Stimulated activated CD8-positive, alpha-beta memory T cell treated with anti-CD3 and anti-CD28 coated beads, Interleukin-2, amount 100 ng/mL, for 1 hour (primary cell): ENCODE measurements at places on chromosomes 5 and 9.

DNA sequence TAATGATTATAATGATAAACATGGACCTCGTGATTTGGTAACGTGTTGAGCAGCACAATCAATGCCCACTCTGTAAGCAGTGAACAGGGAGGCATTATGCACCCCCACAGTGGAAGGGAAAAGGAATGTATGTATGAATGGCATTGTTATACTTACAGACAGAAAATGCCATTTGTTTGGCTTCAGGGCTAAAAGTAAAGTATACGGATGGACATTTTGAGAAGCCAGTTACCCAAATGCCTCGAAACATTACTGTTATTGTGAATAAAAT is 260.2 kb upstream of the PPP1R2B start:
- DNase-seq: no peak

- no peak for DNase-seq
Observed at GRCh38 chr9:82600536-82601292, 462.2 kb downstream of the RASEF start.

GRCh38 chr5:154095904-154096303 is 57.1 kb downstream of the MFAP3 start:
- no peak for DNase-seq

DNA sequence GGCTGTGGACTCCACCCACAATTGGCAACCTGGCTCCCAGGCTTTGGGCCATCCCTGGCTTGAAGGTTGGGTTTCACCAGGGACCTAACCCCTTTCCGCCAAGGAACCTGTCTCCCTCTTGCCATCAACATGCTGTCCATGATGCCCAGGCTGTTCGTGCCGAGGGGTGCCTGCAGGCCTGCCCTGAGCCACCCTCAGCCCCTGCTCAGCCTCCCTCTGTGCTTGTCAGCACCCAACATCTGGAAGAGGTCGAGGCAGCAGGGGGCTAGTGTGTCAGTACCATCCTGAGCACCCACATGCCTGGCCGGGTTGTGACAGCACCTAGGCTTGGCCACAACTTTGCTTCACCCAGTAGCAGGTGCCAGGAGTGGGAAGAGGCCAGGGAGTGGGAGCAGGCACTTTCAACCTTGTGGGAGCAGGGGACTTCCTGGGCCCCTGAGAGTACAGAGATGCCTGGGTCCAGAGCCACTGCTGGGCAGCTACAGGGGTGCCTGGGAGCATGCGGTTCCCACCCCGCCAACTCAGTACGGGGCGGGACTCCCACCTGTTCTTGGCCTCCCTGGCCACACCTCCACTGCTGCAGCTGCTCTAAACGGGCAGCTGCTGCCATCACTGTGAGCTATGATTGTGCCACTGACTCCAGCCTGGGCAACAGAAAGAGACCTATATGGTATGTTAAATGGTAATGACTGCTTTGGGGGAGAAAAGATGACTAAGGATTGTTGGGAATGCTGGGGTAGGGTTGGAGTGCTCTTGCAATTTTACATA is 6.3 kb downstream of the PDCD1LG2 start:
- no peak for DNase-seq

GRCh38 chr5:38376404-38376803 is 118.0 kb downstream of the EGFLAM start:
- DNase-seq: no peak

DNA sequence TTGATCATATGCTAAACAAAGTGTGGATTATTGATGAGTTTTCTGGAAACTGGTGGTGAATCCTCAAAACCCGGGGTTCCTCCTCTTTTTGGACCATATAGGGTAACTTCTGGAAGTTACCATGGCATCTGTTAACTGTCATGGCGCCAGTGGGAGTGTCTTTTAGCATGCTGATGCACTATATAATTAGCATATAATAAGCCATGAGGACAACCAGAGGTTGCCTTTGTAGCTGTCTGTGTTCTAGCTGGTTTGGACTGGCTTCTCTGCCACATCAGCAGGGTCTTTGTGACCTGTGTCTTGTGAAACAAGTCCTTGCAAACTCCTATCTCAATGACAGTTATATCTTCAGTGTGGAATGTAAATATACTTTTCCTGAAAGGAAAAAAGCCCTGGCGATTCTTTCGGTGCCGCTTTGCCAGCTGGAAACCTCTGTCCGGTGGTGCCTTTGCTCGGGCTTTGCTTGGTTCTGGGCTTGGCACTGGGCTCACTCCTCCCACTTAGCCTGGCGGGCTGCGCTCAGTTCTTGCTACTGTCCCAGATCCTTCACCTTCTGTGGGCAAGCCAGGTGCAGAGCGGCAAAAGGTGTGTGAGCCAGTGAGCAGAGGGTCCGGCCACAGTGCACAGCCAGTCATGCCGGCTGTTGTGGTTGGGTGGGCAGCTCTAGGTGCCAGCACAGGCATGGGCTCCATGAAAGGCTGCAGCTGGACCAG is 20.4 kb downstream of the NXNL2 start:
- DNase-seq: no peak

GRCh38 chr9:126690431-126691051 is 76.8 kb downstream of the LMX1B start:
- DNase-seq: peak; percentile 31

- no peak for DNase-seq
Observed at GRCh38 chr5:159362220-159362619, 31.9 kb upstream of the IL12B start.

DNA sequence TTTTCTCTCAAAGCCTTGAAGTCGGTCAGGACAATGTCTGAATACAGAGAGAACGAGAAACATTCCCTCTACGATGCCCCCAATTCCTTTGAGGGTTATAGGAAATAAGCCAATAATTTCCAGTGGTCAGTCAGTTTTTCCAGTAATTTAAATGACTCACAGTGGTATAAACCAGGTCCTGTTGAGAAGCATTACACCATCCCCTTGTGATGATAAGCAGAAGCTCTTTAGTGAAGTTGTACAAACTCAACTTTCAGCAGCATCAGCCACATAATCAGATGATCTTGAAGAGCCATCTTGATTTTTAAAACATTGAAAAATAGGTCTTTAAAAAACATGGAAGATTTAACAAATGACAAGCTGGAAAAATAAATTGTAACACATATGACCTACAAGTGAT is 173.9 kb upstream of the ZNF462 start:
- DNase-seq: no peak

- no peak for DNase-seq
Observed at GRCh38 chr5:138952962-138953361, 77.8 kb upstream of the LRRTM2 start.

DNA sequence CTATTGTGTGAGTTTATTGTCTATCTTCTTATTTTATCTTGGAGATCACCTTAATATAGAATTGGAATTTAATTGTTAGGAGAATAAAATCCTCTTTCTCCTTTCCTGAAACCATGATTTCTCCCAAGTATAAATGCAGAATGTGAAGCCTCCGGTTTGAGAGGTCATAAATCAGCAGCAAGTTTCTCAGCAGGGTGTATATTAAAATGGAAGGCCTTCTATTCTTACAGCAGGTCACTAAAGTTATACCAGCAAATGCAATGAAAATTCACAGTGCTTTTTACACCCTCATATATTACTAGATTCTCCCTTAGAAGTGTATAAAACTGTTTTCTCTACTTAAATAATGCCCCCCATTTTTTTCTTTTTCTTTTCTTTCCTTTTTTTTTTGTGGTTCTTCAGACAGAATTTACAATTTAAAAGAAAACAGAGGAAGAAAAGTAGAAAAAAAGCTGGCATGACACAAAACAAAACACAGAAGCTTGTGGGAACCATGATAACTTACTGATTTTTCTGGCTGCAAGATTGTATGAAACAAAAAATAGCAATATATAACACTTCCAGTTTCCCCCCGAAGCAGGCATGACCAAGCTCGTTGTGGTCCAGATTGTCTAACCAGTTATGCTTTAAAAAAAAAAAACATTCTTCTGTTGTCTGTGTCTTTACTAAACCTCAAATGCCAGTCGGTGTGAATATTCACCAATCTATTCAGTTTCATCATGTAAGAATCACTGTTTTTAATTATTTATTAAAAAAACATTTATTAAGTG is 211.2 kb downstream of the RAB3C start:
- no peak for DNase-seq

- no peak for DNase-seq
Observed at GRCh38 chr5:7208938-7209337, 187.0 kb upstream of the ADCY2 start.

- DNase-seq: no peak
Observed at GRCh38 chr9:8514760-8515159, 715.2 kb upstream of the DMAC1 start.

DNA sequence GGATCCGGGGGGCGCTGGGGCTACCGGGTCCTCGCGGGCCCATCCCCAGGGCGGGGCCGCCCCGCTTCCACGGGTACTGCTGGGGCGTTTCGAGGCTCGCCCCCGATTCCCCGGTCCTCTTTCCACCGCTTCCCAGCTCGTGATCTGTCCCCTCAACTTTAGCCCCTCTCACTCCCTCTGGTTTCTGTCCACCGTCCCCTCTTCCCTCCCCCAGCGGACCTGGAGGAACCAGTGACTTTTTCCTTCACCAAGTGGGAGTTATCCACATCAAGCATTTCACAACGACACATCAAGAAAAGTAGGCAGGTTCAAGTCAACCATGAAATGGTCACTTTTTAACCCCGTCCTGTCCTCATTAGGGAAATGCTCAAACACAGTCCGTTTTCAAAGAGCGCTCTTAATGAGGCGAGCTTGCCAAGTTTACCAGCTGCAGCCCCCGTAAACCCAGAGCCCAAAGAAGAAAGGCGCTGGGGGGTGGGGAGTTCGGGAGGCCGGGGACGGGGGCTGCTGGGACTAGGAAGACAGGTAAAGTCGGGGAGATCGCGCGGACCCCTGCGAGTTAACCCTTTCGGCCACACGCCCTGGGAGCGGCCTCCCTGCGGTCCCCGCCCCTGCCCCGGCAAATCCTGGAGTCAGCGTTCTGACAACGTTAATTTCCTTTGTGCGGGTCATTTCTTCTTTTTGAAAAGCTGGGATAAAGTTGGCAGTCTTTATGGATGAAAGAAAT is 2.1 kb upstream of the NFIB start:
- no peak for DNase-seq

- no peak for DNase-seq
Observed at GRCh38 chr5:110702704-110703103, 23.8 kb downstream of the TMEM232 start.

- no peak for DNase-seq
Observed at GRCh38 chr5:176175101-176175852, 62.9 kb upstream of the SIMC1 start.

GRCh38 chr9:97518166-97518908 is 16.9 kb downstream of the TMOD1 start:
- DNase-seq: no peak

DNA sequence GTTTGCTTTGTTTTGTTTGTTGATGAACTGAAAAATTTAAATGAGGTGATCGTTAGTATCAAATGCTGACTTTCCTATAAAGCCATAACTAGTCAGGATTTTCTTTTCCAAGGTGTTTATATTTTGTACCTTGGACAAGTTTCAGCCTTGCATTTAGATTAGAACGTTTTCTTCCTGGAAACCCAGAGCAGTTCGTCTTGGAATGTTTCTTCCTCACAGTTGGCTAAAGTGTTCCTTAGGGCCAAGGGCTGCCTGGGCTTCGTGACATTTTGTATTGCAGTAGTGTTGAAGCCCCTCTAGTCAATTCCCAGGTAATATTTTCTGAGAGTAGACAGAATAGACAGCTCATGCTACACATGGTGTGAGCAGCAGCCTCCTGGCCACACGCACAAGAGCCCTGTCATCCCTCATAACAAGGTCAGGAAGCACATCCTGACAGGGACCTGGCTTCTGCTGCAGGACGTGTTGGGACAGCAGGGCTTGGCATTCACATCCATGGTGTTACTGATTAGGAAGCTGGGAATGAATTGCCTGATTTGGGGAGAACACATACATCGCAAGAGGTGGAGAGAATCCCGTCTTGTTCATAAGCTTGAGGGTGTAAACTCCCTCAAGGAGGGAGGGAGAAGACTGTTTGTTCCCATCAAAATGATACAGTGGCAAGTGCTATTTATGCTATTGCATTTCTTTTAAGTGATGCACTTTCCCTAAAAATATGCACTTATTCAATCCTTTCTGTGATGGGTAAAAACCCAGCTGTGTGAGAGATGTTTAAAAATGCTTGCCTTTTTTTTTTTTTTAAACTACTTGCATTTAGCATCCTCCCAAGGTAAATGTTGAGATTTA is 31.7 kb downstream of the FUBP3 start:
- no peak for DNase-seq

DNA sequence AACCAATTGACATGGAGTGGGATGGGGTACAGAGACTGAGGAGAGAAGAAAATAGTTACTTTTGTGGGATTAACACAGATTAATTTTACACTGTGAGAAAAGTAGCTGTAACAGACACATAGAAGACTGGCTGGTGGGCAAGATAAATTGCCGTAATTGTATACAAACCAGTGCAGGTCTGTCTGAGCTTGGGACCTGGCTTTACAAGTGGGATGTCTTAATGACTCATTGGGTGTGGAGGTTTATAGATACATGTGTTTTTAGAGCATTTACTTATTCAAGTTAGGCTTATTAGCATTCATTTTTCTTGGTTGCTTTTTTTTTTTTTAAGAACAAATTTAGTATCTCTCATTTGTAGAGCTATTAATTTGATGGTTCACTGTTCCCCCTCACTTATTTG is 37.5 kb downstream of the SLC44A1 start:
- no peak for DNase-seq

DNA sequence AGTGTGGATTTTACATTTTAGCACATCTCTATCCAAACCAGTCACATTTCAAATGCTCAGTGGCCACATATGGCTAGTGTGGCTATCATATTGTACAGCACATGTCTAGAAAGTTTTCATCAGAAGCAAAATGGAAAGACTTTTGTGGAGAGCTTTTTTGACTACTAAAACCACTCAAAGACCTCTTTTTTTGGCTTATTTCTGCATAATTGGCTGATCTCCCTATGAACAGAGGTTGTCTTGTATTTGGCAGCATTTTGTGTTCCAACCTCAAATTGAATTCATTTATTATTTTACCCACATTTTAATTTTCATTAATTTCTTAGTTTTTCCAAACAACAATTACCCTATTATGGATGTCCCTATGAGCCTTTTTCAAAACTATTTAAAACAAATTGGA is 395.7 kb downstream of the TLE1 start:
- DNase-seq: no peak

- DNase-seq: no peak
Observed at GRCh38 chr9:133153227-133154096, 10.3 kb downstream of the GBGT1 start.
